ENCODE measurements at places on chromosomes 1 and 21.

DNA sequence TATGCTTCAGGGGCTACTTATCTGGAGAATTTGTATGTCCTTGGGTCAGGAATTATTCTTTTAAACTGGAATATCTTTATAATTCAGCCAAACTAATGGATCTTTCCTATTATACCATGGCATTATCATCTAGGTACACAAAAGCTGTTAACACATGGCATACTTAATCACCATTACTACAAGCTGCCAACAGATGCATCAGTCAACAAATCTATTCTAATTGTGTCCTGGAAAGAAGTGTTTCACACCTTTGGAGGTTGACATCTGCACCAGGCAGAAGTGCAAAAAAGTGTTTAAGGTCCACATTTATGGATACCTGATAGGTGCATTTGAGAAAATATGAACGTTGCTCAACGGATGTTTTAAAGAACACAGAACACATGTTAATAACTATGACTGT, 470.2 kb upstream of the ADGRL2 start:
- DNase-seq = no peak

GRCh38 chr1:57362480-57362879, 61.4 kb downstream of the DAB1 start:
- no peak for DNase-seq

DNA sequence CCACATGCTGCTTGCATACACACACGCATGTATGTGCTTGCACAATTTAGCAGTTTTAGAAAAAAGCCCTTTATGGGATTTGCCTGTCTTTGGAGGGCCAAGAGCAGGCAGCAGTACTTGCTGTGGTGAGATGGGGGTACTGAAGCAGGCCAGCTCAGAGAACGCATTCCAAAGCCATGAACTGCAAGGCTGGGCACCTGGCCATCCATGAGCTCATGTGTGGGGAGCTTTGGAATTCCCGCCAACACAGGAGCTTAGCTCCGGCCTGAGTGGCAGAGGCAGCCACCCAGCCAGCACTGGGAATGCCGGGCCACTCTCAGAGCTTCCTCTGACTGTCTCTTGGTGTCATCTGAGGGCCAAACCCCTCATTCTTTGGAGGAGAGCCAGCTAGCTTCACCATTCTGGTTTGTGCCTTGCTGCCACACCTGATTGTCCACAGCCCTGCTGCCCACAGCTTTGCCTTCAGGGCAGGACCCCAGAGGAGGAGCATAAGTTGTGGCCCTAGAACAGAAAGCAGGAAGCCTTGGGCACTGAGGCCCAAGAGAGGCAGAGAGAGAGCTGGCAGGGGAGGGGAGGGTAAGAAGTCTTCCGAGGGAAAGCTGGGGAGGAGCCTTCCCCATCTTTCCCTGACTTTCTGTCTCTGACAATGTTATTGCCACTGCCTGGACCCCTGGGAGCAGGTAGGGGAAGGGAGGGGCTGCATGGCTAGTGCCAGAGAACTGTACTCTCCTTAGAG, 92.1 kb upstream of the POU3F1 start:
- no peak for DNase-seq

DNA sequence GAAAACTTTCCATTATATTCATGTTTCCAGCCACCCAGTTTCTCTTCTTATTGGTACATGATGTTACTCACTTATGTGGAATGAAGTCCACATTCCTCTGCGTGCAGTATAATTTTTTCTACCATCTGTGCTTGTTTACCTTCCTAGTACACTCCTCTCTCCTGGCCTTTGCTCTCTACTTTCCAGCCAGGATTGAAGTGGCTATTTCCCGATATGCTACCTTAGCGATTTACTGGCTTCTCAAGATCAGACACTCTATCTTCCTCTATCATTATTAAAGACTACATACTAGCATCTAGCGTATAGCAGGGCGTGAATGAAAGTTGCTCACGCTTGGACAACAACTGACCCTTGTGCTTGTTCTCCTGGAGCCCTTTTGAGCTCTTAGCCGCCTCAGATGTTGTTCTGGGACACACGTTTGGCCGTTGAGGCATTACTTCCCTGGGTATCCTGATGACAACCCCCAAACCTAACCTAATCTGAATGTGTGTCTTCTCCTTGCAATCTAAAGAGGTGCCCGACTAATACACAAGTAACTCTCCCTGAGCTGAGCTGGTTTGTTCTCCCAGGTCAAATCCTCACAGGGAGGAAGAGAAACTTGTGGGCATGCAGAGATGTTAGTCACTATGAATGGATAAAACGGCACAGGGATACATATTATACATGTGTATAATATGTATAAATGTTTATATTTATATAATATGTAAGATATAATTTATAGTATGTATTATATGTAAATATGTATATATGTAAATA, 13.4 kb upstream of the MTARC2 start:
- no peak for DNase-seq

DNA sequence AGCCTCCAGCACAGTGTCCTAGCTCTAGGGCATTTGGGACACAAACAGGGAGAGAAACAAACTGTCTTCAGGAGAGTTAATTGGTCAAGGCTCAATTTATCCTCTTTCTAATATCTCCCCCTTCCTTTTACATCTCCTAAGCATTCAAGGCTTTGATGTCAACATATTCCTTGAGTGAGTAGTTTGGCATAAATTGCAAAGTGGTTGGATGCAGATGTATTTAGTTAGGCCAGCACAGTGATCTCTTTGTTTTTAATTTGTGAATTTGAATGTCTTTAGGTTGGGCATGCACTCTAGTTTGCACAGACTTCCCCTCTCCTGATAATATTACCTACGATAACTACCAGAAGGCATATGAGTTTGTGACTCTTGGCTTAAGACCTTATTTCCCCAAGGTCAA, 12.5 kb upstream of the OLFML2B start:
- no peak for DNase-seq

DNA sequence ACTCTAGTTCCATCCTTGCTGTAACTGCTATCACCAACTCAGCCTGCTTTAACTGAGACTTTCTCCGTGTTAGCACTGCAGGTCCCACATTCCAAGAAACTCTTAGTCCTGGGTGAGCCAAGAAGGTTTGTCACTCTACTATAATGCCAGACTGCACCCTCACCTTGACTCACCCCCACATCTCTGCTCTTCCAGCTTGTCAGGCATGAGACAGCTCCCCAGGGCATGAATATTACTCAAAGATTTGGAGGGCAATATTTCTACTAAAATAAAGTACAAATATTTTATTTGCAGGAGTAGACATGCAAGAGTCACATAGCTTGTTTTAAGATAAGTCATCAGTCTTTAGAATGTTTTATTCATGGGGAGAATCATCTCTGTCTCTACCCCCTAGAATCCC, 110.2 kb downstream of the MATN1 start:
- DNase-seq = no peak

GRCh38 chr1:205715628-205716027, 34.4 kb downstream of the NUCKS1 start:
- DNase-seq = no peak

DNA sequence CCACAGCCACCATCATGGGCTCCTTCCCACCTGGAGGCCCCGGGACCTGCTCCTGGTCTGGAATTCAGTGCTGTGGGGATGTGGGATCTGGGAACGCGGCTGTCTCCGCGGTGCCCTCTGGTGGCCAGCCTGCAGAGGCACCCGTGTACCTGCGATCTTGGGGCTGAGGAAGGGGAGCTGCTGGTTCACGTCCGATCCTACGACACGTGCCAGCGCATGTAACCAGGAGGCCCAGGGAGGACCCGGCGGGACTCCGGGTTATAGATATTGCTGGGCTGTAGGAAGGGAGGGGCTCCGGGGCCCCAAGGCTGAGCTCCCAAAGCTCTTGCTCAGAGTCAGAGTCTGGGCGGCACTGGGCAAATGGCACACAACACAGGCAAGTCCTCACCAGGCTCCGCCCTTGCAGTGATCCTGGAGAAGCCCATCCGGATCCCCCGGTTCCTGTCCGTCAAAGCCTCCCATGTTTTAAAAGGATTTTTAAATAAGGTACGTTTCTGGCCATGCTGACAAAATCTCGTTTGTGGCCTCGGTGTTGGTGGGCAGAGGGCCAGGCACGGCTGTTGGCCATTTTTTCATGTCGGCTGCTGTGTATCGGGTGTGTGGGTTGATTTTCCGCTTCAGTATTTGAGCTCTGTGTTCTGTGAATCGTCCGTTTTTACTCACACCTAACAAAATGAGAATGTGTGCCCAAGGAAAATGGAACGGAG, 20.1 kb downstream of the FAAP20 start:
- peak; percentile 79 for DNase-seq

- DNase-seq = no peak
Measured at GRCh38 chr1:22166439-22166838, 23.5 kb upstream of the WNT4 start.

Data from GM19239 (cell line).